ENCODE measurements at places on chromosomes 1 and 21.

DNA sequence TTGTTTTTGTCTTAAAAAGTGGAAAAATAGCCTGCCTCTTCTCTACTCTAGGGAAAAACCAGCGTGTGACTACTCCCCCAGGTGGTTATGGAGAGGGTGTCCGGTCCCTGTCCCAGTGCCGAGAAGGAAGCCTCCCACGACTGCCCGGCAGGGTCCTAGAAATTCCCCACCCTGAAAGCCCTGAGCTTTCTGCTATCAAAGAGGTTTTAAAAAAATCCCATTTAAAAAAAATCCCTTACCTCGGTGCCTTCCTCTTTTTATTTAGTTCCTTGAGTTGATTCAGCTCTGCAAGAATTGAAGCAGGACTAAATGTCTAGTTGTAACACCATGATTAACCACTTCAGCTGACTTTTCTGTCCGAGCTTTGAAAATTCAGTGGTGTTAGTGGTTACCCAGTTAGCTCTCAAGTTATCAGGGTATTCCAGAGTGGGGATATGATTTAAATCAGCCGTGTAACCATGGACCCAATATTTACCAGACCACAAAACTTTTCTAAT is 35.0 kb upstream of the TDRD10 start:
- DNase-seq, result no peak

- peak; percentile 49 for DNase-seq
Observed at GRCh38 chr1:178726087-178726517, 1.1 kb downstream of the RALGPS2 start.

DNA sequence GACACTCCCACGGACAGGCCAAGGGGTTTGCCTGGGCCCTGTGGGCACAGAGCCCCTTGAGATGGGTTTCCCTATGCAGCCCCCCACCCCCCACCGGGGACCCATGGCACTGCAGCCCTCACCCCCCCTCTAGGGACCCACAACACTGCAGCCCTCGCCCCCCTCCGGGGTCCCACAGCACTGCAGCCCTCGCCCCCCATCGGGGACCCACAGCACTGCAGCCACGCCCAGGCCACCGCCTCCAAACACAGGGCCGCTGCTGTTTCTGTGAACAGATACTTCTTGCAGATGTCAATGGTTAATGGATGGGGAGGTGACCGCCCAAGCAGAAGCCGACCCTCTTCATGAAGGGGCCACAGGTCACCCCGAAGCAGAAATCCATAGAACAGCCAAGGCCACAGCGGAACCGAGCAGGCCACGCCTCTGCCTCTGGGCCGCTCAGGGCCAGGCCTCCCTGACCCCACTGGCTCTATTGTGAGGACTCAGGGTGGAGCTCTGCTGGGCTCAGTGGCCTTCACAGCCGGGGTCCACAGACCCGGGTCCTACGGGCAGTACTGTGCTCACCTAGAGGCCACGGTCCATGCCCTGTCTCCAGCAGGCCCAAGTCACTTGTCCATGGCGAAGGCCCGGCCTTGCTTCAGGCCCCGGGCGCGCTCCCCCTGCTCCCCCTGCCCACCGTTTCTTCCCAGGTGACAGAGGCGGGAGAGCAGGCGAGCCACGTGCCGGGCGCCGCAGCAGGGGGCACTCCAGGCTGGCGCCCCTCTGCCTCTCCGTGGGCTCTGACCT is 4.1 kb upstream of the POFUT2 start:
- no peak for DNase-seq

GRCh38 chr1:26009796-26010447 is 11.7 kb upstream of the EXTL1 start:
- no peak for DNase-seq

GRCh38 chr1:94275083-94275482 is 37.7 kb upstream of the ARHGAP29 start:
- DNase-seq, result no peak

DNA sequence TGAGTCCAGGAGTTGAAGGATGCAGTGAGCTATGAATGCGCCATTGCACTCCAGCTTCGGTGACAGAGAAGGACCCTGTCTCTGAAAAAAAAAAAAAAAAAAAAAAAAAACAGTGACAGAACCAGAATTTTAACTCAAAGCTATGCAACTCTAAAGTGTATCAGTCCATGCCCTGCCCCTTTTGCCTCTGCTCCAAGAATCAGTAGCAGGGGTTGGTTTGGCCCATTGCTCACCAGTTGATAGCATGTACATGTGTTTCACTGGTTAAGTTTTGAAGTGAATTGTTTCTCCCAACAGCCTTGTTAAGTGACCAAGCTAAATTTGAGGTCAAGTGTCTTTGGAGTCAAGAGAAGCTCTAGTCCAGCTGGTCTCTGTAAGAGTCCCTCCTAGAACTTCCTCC is 245.9 kb downstream of the PLPP3 start:
- no peak for DNase-seq

DNA sequence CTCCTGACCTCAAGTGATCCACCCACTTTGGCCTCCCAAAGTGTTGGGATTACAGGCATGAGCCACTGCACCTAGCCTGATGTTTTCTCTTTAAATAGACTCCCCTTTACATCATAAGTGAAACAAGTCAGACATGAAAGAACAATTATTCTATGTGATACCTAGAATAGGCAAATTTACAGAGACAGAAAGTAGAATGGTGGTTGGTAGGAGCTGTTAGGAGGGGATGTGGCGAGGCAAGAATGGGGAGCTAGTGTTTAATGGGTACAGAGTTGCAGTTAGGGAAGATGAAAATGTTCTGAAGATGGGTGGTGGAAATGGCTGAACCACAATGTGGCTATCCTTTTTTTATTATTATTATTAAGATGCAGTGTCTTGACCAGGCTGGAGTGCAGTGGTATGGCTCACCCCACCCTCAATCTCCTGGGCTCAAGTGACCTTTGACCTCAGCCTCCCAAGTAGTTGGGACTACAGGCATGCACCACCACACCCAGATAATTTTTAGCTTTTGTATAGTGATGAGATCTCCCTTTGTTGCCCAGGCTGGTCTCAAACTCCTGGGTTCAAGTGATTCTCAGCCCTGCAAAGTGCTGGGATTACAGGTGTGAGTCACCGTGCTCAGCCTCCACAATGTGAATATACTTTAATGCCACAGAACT is 28.4 kb downstream of the ELF3 start:
- no peak for DNase-seq

DNA sequence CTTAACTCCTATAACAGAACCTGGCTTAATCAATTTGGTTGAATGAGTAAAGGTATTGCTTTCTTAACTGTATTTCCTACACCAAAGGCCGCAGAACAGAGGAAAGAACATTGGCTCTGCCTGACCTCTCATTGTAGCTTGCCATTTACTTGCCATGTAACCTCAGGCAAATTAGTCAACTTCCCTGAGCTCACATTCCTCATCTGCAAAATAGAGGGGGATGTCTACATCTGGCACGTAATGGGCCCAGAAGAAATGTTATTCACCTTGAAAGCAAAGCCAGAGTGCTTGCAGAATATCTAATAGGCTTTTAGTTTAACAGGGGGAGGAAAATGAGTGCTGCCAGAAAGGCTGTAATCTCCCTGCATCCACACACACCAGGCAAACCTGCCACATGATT is 44.3 kb downstream of the LAMC2 start:
- no peak for DNase-seq

GRCh38 chr1:198156111-198156744 is 570 bp upstream of the NEK7 start:
- DNase-seq, result peak; percentile 50

DNA sequence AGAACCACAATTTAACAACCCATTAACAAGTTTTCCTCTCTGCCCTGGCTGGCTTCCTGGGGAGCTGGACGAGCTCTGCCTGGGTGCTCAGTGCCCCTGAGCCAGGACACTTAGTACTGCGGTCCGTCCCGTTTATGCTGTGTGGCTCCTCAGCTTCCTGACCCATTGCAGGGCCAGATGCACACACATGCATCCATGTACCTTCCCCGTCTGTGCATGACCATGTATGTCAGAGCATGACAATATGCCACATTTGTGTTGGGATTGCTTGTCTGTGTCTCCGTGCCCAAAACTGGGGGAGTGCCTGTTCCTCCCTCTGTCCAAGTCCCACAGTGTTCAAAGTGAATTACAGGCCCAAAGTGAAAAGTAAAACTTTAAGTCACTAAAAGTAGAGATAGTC is 9.7 kb upstream of the TFF3 start:
- DNase-seq, result no peak

GRCh38 chr1:234545517-234546386 is 64.2 kb downstream of the IRF2BP2 start:
- DNase-seq, result no peak

- DNase-seq, result no peak
Observed at GRCh38 chr1:91569411-91570119, 68.9 kb downstream of the CDC7 start.

GRCh38 chr1:162015196-162015595 is 8.5 kb downstream of the OLFML2B start:
- DNase-seq, result no peak

- no peak for DNase-seq
Observed at GRCh38 chr1:45026446-45026845, 14.4 kb downstream of the UROD start.

GRCh38 chr1:112893288-112894009 is 62.5 kb downstream of the SLC16A1 start:
- DNase-seq, result no peak

GRCh38 chr1:45953934-45954847 is 150.8 kb downstream of the MAST2 start:
- DNase-seq, result no peak

DNA sequence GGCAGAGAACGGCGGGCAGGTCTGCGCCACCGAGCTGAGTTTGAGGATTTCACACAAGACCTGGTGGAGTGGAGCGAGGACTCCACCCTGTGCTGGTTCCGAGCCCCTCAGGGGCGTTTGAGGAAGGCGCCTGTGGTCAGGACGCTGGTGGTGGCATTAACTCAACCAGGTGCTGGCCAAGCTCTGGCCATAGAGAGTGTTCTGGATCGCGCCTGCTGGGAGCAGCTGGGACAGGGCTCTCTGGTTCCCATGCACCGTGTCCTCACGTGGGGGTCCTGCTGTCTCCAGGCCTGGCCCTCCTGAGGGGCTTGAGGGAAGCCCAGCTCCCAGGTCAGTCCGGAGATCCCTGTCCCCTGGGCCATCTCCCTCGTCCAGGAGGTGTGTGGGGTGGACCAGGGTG is 24.8 kb upstream of the TTC34 start:
- DNase-seq, result no peak

DNA sequence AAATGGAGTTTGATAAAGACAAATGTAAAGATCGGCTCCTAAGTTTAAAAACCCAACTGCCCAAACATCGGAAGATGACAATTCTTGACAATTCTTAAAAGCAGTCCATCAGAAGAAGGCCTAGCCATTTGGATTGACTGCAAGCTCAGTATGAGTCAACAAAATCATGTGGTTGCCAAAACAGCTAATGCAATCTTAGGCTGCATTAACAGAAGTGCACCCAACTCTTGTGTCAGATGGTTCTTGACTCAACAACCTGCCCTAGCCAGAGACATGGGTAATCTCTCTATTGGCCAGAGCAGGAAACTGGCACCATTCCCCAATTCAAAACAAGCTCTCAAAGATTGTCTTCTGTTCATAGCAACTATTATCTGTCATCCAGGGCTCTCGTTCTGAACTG is 9.9 kb upstream of the NCF2 start:
- no peak for DNase-seq

DNA sequence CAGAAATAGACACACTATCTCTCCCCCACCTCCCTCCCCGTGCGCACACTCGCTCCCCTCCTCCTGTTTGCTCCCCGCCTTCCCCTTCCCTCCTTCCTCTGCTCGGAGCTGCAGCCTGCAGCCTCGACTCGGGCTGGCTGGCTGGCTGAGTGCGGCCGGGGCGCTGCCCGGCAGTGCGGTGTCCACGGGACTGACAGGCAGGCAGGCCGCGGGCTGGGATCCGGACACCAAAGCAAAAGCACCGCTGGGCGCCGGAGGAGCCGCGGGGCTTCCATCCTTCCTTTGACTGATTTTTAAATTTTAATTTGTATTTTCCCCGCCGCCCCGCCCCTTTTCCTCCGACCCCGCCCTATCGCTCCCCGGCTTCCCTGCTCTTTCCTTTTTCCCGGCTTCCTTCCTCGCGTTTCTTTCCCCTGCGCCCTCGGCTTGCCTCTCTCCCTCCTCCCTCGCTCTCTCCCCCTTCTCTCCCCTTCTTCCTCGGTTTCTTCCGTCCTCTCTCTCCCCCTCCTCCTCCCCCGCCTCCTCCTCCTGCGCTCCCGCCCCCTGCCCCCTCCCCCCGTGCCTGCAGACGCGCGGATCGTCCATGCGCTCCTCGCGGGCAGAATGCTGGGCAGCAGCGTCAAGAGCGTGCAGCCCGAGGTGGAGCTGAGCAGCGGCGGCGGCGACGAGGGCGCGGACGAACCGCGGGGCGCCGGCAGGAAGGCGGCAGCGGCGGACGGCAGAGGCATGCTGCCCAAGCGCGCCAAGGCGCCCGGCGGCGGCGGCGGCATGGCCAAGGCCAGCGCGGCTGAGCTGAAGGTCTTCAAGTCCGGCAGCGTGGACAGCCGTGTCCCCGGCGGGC is 109.4 kb downstream of the NAV1 start:
- peak; percentile 37 for DNase-seq

GRCh38 chr1:33344896-33345560 is 24.1 kb upstream of the A3GALT2 start:
- DNase-seq, result no peak

DNA sequence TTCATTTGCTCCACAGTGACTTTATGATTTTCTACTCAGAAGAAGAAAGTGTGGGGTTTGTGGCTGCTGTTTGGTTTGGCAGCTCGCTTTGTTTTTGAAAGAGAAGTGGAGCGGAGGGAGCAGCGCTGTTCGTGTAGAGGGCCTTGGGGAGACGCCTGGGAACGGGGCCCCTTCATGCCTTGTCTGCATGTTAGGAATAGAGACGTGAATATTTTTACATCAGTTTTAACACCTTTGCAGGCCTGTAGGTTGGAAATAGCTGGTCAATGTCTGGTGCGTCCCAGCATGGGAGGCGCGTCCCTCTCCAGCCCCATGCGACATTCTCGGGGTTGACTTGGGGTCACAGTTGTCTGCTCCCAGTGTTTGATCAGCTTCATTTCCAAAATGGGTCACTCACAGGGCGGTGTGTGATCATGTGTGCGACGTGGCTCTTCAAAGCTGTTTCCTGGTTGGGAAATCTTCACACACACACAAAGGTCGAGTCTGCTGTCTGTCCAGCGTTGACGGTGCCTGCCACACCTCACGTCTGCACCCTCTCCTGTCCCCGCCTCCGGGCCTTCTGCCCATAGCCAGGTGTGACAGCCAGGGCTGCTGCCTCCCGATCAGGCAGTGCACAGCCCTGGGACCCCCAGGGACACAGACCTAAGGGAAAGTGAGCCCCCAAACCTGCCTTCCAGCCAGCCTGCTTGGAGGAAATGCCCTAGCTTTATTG is 149.2 kb downstream of the PSMG1 start:
- DNase-seq, result no peak
